RPMI7951 (cell line): ENCODE measurements at places on chromosomes 16 and 17.

- peak; percentile 28 for DNase-seq
Measured at GRCh38 chr17:39064819-39065218, 86.6 kb downstream of the PLXDC1 start.

GRCh38 chr17:3260600-3260999 is 37.6 kb downstream of the OR3A1 start:
- no peak for DNase-seq

GRCh38 chr16:88948781-88949490 is 28.1 kb downstream of the CBFA2T3 start:
- DNase-seq, result no peak

GRCh38 chr17:47744168-47745036 is 11.4 kb downstream of the TBX21 start:
- DNase-seq, result no peak

- peak; percentile 91 for DNase-seq
Measured at GRCh38 chr16:15643048-15643945, at the start of gene MARF1. MARF1 (minus strand) TSS chr16:15643154; CDS start chr16:15639233, 3,921 bp downstream.

DNA sequence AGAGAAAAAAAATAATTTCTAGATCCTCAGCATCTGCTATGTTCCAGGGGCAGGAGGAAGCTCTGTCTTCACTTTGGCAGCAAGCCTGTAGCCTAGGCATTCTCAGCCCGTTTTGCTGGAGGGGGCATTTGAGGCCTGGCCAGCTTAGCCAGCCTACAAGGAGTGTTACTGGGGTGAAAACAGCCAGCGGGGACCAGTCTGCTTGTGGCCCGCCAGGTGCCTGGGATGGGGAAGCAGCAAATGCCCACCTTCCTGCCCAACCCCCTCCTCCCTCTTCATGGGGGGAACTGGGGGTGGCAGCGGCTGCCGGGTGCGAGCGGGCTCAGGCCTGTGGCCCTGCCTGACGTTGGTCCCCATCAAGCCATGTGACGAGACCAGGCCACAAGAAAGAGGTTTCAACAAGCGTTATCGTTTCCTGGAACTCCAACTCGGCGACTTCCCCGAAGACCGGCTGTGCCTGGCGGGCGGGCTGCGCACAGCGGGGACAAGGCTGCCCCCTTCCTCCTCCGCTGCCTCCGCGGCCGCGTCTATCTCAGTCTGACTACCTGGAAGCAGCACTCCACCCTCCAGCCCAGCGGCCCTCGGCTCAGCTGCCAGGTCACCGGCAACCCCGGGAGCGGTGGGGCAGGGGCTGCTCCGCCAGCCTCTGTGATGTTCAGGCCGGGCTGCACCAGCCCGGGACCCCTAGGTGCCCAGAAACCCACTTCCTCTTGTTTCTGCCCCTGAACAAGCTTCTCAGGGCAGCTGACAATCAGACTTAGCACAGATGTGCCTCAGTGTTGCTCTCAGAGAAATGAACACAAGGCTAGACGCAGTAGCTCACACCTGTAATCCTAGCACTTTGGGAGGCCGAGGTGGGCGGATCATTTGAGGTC is 22.9 kb downstream of the SOCS1 start:
- no peak for DNase-seq

DNA sequence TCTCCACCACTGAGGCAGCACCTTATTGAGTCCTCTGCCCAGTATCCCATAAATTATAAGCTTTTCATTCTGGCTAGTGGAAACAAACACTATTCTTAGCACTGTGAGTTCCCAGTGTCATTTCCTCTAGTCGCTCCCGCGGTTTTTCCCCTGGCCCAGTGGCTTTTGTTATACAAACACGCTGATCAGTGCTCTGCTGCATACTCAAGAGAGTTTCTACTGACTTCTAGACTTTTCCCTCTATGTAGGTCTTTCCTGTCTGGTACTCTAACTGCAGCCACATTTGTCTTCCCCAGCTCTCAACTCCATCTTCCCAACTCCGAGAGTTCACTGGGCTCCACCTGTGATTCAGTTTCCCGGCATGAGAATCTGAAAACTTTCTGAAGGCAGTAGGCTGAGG is 556.6 kb upstream of the SALL1 start:
- DNase-seq, result peak; percentile 36

DNA sequence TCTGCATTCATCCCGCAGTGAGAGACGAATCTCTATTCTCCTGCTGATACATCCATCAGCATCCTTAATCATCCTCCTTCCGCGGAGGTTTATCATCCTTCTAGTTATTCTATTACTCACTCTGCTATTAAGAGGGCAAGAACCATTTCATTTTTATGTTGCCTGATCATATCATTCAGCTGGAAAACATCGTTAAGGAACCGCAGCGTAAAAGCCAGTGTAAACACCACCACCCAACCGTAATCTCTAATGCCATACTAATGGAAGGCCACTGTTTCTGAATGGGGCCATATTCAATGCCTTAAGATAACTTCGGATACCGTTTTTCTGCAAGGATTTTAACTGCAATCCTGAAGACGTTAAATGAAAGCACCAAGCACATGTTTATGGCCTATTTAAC is 36.7 kb upstream of the ERCC4 start:
- no peak for DNase-seq

- DNase-seq, result no peak
Measured at GRCh38 chr16:72992142-72992601, 55.8 kb downstream of the ZFHX3 start.

DNA sequence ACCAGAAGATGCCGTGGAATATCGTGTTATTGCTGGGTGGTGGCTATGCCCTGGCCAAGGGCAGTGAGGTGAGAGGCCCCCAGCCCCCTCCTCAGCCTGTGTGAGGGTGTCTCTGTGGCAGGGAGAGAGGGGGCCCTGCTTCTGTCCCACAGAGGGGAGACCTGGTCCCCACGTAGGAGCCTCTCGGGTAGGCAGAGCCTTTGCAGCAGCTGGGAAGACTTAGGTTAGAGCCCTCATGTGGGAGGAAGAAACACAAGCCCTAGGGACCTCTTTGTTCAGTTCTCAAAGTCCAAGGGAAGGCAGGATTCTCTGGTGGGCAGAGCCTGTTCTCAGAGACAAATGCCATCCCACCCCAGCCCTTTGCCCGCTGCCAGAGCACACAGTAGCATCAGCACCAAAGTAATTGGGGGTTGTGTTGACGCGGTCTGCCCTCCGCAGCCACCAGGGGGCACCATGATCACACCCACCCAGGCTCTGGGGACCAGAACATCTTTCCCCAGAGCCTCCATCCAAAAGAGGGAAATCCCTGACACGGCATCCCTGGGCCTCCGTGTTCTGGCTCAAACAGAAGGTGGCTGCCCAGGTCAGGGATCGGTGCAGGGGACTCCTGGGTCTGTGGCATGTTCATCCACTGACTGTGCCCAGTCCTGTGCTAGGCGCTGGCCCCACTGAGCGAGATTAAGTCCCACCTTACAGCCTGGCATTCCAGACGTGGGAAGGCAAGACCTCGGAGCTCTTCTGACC is 11.5 kb upstream of the FOXN1 start:
- DNase-seq, result peak; percentile 51

GRCh38 chr17:43092901-43093300 is 32.3 kb downstream of the BRCA1 start:
- no peak for DNase-seq

DNA sequence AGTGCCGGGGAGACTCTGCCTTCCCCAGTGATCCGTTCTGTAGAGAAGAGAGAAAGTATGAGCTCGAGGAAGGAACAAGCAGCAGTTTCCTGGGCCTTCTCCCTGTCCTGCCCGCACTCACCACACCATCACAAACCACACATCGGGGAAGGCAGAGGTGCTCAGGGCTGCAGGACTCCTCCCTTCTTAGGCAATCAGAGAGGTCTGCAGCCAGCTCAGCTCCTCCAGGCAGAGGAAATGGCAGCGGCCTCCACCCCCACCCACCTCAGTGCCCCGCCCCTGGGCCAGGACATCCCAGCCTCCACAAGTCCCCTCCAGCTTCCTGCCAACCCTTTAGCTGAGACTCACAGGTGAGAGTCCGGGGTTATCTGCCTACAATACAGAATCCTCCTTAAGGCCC is 2.0 kb downstream of the ZNF319 start:
- DNase-seq, result no peak

GRCh38 chr16:66026211-66026610 is 340.3 kb upstream of the CDH5 start:
- peak; percentile 53 for DNase-seq

- no peak for DNase-seq
Measured at GRCh38 chr17:69084911-69085310, 24.2 kb upstream of the ABCA9 start.

GRCh38 chr17:49031965-49032928 is 35.1 kb downstream of the IGF2BP1 start:
- DNase-seq, result peak; percentile 74

- peak; percentile 16 for DNase-seq
Measured at GRCh38 chr17:31562376-31562840, 170.9 kb downstream of the RAB11FIP4 start.

DNA sequence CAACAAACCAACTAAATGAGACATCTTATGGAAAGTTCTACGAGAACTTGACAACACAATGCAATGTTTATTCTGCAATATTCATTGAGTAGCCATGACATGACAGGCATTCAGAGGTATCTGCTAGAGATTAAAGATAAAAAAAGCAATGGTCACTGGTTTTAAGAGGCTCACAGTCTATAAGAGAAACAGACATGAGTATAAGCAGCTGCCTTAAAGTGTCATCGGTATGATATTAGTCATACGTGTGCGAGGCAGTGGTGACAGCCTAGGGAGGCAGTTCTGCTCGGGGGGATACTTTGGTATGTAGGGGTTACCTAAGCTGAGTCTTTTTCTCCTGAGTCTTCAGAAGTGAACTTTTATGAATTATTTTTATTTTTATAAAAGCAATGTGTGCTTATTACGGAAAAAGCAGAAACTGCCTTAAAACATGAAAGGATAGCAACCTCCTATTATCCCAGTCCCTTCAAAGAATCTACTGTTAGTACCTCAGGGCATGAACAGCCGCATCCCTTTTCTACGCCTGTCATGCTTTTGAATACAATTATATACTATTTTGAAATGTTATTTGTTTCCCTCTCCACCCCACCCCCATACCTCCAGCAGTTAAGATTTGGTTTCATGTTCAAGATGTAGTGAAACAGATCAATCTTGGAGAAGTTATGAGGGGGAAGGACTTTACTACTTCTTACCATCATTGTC is 7.7 kb downstream of the ST6GALNAC1 start:
- DNase-seq, result peak; percentile 59

DNA sequence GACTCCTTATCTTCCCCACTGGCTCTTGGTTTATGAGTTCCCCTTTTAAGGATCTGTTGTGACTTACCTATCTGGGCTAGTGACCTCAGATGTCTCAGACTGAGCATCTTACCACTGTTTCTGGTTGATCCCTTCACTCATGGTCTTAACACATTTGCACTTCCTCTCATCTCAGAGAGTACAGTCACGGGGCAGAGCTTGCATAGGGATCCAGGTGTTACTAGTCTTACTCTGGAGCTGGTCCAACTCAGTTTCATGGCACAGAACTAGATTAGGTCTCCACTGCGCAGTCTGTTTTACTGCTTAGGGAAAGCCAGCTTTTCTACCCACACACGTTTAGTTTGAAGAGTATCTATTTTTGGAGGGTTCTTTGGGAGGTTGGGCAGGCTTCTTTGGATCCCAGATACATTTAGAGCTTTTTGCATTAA is 10.2 kb downstream of the GABARAPL2 start:
- no peak for DNase-seq

- peak; percentile 70 for DNase-seq
Measured at GRCh38 chr16:53892155-53892554, 188.2 kb downstream of the FTO start.

DNA sequence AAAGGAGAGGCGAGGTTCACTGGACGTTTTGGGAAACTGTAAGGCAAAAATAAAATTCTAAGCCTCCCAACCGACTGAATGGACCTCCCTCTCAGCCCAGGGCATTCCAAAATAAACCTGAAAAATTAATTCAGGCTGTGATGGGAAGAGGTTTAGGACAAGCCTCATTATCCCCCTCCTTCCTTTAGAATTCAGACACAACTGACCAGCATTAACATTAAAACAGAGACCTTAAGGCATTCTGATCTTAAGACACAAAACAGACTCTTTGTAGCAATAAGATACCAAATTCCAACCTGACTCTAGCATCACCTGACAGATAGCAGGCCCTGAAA is 298 bp upstream of the LDHD start:
- DNase-seq, result no peak

DNA sequence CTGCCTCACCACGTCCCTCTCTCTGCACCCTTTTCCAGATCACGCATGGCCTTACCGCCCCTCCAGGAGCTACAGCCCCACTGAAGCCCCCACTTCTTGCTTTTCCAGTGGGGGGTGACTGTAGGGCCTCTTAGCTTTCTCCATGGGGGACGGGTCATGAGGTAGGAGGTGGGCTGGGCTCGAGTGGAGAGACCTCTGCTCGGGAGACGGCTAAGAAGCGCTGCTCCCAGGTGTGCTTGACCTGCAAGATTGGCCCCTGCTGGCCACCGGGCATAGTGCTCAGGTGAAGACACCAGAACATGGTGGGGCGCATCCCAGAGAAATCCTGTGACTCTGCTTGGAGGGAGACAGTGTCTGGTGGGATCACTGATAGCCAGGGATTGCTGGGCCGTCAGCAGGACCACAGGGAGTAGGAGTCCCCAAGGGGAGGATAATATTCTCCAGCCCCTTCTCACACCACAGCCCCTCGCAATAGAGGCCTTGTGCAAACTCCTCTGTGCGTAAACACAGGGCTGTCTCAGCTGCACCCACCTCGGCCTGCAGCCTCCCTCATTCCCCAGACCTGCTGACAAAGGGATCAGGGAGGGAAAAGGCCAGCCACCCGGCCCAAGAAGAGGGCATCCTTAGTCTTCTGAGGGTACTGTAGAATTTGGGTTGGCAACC is 8.9 kb upstream of the GALK1 start:
- no peak for DNase-seq

GRCh38 chr16:72357910-72358309 is 186.0 kb upstream of the PMFBP1 start:
- no peak for DNase-seq

DNA sequence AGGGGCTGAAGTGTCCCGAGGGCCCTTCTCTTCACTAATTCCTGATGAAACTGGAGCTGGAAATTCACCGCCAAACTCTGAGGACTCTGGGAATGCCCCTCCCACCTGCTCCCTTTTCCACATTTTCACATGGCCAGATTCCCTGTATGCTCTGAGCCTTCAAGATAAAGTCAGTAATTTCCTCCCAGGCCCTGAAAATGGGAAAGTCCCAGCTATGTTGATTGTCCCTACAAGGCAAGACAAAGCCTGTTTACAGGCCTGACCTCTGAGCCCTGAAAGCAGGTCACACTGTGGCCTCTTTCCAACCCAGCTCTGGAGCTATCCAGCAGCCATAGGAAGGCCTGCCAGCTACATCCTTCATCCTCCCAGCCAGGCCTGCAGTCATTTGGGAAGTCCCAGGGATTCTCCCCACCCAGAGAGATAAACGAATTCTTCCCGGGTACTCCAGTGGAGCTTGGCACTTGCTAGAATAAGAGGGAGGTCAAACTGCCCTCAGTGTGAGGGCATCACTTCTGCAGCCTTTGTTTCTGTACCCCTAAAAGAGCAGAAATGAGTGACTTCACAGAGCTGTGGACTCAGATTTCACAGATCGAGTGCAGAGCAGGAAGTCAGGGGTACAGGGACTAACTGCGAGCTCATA is 19.6 kb upstream of the CCL2 start:
- peak; percentile 94 for DNase-seq
